ENCODE measurements at places on chromosomes 11 and 22.

GRCh38 chr22:24406322-24407277 is 20.8 kb upstream of the ADORA2A start:
- DNase-seq: no peak

GRCh38 chr22:32574958-32575910 is 100.6 kb downstream of the FBXO7 start:
- DNase-seq: no peak

DNA sequence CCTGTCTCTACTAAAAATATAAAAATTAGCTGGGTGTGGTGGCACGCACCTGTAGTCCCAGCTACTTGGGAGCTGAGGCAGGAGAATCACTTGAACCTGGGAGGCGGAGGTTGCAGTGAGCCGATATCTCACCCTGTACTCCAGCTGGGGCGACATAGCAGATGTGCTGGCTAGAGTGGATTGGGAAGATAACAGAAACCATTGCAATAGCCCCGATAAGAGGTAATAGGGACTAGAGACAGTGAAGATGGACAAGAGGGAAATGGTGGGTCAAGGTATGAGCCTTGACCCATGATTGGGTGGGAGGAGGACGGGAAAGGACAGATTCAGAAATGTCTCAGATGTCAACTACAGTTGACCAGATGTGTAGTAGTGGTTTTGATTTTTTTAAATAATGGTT is 6.1 kb downstream of the SWAP70 start:
- DNase-seq: no peak

DNA sequence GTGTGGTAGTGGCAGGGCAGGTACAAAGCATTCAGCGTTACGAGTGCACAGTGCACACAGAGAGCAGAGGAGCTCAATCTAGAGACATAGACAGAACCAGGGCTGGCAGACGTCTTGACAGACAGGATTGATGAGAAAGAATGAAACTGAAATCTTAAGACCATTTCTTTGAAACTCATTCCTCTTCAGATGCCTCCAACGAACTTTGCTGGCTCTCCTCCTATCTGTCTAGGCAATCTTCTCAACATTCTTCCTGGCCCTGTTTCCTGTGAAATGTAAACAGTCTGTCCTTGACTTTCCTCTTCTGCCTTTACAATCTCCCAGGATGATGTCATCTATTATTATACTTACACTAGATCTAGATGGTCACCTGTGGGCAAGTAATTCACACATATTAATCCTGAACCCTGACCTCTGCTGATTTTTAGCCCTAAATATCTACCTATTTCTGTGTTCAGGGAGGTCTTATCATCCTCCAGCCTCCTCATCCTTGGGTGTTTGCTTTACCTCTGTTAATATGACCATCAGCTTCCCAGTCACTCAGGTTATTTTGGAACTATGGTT is 119.5 kb downstream of the ENTHD1 start:
- DNase-seq: no peak

DNA sequence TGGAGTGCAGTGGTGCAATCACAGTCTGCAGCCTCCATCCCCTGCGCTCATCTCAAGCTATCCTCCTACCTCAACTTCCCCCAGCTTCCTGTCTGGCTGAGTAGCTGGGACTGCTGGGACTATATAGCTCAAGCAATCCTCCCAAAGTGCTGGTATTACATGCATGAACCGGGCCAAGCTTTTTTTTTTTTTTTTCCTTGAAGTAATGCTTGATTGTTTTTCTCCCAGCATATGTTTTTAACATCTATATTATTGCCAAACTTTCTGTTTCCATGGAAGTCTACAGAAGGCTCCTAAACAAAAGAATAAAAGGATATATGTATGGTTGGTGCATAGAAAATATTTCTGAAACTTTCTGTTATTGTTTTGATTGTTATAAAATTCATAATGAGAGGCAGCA is 853.6 kb downstream of the KCNA4 start:
- DNase-seq: no peak

- no peak for DNase-seq
These were observed 28.1 kb downstream of the PGM2L1 start for GRCh38 chr11:74370123-74370522.

DNA sequence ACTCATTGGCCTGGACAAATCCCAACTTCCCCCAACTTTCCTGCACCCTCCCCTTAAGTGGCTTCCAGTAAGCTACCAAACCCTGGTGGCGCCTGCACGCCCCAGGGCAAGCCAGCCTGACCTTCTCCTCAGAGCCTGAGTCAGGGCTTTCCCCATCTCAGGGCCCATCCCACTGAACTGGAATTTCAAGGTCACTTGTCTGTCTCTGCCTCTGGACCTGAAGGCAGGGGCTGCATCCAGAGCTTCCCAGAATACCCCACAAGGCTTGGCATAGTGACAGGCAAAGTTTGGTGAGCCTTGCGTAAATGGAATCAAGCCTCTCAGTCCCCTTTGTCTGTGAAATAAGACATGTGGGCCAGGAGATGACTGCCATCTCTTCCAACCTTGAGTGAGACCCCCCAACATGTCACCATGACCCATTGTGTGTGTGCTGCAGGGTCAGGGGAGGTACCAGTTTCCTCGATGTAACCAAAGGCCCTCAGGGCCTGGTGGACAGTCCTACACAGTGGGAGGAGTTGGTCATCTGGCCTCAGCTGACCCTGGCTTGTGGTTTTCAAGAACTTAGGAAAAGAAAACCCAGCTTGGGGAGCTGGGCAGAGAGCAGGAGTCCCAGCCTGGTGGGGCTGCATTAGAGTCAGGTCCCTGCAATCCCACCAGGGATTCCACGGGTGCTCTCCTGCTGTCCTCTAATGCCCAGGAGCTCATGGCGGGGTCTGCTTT is 8.9 kb downstream of the ALX4 start:
- no peak for DNase-seq

DNA sequence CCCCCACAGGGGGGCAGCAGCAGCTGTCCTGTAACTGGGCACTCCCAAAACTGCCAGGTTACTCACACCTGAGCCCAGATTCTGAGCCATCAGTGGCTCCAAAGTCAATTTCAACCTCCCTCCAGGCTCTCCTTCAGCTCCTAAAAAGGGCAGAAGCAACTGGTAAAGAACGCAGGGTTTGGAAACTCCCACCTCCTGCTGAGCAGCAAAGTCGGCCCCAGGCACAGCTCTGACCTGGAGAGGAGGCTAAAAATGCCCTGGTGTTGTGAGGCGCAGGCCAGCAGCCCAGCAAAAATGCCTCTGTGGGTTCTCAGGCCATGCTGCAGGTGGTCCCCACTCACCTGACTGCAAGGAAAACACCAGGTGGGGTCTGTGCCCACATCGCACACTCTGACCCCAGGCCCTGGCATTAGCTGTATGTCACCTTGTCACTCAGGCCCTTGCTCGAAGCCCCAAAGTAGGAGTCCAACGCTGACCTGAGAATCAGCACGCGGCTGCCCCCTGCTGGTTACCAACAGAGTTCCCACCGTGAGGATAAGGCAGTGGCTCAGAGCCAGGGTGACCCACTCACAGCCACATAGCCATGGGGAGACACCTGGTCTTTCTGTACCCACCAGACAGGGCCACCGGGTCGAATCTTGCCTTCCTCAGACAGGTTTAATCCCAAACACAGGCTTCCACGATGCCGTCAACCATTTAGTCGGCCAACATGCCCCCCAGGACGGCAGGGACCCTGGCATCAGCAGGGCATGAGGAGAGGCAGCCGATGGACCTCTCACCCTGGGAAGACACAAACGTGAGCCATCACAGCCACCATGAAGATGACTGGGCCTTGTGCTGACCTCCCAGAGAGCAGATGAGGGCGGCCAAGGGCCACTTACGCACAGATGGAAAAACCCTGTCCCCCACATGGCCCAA is 11.1 kb downstream of the POLR3H start:
- peak; percentile 41 for DNase-seq

DNA sequence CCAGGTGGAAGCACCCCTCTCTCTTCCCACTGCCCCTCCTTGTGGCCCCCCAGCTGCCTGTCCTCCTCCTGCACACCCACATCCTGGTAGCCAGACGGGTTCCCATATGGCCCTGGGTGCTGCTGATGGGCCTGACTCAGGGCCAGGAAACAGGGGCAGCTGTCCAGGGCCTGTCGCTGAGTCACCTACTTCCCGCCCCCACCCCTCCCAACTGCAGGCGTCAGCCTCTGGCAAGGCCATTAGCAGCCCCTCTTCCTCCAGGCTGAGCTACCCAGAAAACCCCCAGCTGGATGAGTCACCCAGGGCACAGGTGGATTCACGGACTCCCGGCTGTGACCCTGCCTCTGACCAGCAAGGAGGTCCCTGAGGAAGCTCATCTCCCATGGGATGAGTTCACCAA is 6.9 kb upstream of the GAL start:
- DNase-seq: no peak

DNA sequence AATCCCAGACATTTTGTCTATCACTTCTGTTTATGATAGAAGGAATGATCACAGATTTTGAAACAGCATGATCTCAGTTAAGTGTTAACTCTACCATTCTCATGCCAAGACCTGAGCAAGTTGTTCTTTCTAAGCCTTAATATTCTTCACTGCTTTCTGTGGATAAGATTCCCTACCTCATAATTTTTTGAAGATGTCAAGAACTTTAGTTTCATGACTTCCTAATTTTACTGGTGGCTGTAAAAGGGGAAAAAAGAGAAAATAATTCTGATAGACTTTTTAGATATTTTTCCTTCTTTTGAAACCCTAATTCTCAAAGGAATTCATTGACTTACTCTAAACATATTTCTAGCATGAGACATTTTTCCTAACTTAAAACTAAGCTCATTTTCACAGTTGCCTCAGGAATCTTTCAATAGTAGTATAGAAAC is 520.0 kb upstream of the LUZP2 start:
- no peak for DNase-seq

GRCh38 chr11:116052603-116053547 is 548.7 kb upstream of the CADM1 start:
- DNase-seq: no peak

DNA sequence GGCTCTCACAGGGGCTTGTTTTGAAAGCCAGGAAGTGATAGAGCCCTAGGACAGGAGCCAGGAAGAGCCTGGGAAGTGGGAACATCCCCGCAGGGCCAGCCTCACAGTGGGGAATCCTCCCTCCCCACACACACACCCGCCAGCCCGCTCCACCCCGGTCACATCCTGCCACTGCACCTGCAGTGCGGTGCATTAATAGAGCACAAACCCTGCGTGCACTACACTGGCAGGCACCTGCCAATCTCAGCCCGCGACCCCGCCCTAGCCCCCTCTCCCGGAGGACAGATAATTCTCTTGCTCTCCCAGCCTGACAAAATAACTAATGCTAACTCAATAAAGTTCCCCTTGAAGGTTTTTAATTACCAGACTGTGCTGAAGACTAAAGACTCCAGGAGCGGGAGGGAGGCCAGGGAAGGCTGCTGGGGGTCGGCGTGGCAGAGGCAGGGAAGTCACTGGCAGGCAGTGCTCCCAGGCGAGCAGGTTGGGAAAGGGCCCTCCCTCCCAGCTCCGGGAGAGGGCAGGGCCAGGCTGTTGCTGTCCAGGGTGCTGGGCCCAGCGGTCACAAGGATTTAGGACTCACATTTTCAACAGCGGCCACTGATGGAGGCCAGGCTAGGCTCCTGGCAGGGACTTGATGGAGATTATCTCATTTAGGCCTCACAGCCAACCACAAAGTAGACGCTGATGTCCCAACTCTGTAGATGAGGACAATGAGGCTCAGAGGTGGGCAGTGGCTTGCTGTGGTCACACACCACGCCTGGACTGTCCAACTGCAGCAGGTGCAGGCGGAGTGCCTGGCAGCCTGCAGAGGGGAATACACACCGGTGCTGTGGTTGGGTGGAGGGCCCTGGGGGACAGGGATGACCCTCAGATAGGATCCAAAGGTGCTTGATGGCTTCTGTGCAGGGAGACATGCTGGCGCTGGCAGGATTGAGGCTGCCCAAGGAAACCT is 23.9 kb upstream of the TCF20 start:
- no peak for DNase-seq

DNA sequence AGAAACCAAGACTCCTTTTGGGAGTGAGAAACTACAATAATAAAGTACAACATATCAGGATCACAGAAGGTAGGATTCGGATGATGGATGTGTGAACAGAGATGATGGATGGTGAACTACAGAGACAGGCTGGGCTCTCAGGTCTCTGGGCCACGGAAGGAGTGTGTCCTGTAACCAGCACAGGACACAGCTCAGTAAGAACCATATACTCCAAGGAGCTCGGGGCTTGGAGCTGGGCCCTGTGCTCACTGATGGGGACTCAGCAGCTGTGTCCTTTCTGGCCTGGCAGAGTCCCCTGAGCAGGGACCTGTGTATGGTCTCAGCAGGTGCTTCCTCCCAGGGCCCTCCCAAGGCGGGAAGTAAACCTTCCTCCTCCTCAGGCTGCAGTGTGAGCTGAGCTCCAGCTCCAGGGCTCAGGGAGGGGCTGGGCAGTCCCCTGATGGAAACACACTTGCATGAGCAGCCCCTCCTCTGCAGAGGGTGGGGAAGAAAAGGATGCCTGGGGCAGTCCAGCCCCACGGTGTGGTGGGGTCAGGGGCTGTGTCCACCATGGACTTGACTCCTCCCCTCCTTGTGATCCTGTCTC is 39.8 kb upstream of the TOP3B start:
- DNase-seq: no peak

DNA sequence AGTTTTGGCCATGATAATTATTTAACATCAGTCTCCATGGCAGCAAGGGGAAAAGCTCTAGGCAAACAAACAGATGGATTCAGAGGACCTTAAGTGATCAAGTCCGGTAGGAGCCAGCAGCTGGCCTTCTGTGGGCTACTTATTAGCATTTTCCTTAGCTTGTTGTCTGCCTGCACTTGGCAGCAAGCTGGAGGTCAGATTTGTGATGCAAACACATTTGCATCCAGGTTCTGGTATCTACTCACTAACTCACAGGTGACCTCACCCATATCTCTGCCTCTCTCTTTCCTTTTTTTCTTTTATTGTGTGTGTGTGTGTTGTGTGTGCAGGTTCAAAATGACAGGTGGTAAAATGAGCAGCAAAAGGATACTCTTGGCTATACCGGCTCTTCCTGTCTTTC is 32.3 kb downstream of the ARHGAP42 start:
- DNase-seq: no peak

- no peak for DNase-seq
These were observed 24.8 kb downstream of the ACER3 start for GRCh38 chr11:76885390-76886097.

- DNase-seq: no peak
These were observed 21.5 kb downstream of the FADS3 start for GRCh38 chr11:61869708-61870451.

GRCh38 chr22:36493690-36494110 is 12.3 kb upstream of the TXN2 start:
- no peak for DNase-seq

DNA sequence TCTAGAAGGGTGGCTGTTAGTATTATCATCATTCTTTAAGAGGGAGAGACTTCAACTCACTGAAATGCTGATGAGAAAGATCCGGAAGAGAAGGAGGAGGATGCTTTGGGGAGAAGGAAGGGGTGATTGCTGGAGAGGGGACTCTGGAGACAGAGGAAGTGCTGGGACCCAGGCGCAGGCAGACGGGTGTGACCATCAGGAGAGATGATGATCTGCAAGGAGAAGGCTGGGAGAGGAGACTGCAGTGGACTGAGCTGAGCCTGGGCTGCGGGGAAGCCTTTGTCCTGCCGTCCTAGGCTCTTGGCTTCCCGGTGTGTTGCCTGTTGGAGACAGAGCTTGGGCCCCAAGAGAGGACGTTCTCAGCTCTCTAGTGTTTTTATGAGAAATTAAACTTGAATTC is 22.6 kb downstream of the RASD2 start:
- DNase-seq: no peak

GRCh38 chr22:43017525-43018460 is 2.8 kb upstream of the PACSIN2 start:
- no peak for DNase-seq

Data from stimulated activated CD8-positive, alpha-beta memory T cell treated with anti-CD3 and anti-CD28 coated beads, Interleukin-2, amount 100 ng/mL, for 1 hour (primary cell).